ENCODE measurements at places on chromosomes 4 and X.

DNA sequence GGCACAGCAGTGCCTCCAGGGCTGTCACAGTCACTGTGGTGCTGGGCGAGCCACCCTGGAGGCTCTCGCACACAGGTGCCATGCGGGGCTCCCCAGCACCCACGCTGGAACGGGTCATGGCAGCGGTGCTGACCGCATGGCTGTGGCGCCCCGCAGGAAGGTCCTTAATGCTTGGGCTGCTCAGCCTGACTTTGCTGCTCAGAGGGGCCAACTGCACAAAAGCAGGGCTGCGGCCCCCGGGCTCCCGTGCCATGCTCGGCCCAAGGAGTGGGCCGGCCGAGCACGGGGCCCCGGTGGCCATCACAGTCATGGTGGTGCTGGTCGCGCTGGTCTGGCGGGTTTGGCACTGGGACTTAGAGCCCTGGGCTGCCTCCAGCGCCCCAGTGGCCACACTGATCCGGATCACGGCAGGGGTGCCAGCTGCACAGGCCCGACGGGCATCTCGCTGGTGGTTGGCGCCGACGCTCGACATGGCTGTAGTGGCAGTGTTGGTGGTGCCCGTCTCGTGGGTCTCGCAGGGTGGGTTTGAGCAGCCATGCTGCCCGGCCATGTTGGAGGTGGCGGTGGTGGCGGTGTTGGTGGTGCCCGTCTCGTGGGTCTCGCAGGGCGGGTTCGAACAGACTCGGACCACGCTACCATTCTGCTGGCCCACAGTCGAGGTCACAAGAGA, 10.2 kb upstream of the RENBP start:
- no peak for DNase-seq

- no peak for DNase-seq
Measured at GRCh38 chr4:99635601-99636000, 22.0 kb downstream of the C4orf54 start.

DNA sequence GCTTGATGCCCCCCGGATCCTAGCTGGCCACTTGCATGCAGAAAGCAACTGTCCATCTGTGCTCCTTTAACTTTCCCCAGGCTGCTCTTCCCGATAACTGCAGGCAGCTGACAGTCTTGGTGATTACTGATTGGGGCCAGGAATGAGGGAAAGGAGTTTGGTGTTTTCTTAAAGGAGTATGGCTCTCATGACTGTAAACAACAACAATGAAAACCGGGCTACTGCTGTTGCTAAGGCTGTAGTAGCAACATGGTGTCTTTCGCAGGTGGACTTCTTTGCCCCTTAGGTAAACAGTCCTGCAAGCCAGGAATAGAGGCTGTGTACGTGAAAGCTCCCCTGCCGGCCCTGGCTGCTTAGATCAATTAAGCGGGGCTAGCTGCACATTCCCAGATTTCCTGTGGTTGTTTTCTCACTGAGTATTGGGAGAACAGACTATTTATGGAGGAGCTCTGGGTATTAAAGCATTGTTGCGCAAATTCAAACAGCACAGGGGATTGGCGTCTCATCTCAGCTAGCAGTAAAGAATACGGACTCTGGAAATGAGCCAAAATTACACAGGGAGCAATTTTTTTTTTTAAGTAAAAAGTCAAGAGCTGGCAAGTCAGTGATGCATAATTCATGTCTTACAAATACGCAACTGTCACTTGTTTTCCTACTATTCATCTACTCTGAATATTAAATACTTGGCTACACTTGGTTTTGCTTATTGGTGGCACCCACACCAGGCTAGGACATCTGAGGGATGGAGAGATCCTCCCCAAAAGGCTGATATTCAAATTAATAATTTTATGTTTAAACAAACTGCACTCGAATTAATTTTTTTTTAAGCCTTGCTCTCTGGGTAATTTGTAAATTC, 61.6 kb upstream of the NAP1L5 start:
- no peak for DNase-seq

DNA sequence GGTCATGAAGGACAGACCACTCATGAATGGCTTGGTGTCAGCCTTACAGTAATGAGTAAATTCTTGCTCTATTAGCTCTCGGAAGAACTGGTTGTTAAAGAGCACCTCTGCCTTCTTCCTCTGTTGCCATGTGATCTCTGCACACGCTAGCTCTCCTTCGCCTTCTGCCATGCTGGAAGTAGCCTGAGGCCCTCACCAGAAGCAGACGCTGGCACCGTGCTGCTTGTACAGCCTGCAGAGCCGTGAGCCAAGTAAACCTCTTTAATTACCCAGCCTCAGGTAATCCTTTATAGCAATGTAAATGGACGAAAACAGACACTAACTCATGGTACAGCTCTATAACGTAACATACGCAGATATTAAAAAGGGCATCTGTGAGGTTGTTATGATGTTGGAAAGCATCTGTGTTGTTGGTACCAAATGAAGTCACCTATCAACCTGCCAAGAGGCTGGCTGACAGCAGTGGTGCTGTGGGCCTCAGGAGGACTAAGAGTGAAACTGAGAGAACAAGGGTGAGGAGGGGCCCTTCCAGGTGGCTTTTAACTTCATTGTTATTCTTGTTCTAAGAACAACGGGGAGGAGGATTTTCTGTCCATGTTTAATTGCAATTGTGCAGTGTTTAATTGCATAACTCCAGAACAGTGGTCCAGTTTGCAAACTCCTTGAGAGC, 69.2 kb downstream of the CRMP1 start:
- no peak for DNase-seq

Measured in amniotic stem cell (primary cell).